ENCODE measurements at places on chromosomes 13 and 19.
A peak's percentile ranks its signal among the peaks of the same experiment; 100 is the strongest.

GRCh38 chr13:73000027-73000674 lies 58.7 kb upstream of the KLF5 start:
- no peak for DNase-seq
- H3K27me3 ChIP-seq = no peaks in the 10 kb centered on the region
- H3K4me3 ChIP-seq = no peak overlapping the region

DNA sequence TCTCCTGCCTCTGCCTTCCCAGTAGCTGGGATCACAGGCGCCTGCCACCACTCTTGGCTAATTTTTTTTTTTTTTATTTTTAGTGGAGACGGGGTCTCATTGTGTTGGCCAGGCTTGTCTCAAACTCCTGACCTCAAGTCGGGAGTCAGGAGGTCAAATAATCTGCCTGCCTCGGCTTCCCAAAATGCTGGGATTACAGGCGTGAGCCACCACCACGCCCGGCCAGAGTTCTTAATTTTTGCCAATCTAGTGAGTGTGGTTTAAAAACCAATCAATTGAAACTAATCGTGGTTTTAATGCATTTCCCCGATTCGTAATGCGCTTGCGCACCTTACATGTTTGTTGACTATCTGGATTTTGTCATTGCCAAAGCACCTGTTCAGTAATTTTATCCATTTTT lies 37.0 kb downstream of the SKA3 start:
- peak overlapping the region; percentile 94 for H3K27ac ChIP-seq
- no peak for DNase-seq
- H3K36me3 ChIP-seq = peaks cover 18% of the 10 kb centered on the region

- no peaks in the 10 kb centered on the region for H3K4me1 ChIP-seq
- no peak for DNase-seq
- H3K27ac ChIP-seq = no peak overlapping the region
- H3K4me3 ChIP-seq = no peak overlapping the region
- H3K27me3 ChIP-seq = peaks cover 9% of the 10 kb centered on the region
Observed at GRCh38 chr19:41626278-41626677, 596 bp downstream of the CEACAM4 start.

DNA sequence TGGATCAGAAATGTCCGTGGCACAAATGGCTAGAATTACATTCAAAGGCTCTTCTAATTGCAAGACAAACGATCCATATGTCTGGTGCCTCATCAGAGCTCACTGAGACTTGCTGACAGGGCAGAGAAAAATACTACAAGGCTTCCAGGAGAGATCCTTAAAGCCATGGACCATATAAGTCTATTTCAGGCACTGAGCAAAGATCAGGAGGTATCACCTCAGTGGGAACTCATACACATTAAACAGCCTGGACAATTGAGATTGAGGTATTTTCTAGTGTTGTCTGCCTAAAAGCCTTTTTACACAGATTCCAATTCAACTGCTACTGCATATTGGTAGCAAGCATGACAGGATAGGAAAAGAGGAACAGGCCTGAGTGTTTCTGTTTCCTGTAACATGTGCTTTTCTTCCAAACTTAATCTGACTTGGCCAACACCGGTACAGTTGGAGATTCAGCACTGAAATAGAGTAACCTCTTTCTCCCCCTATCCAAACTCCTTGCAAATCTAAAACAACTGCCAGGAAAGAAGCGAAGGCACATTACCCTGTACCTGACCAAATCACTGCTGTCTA lies 65.9 kb downstream of the SERP2 start:
- peaks cover 2% of the 10 kb centered on the region for H3K36me3 ChIP-seq
- no peak overlapping the region for H3K4me3 ChIP-seq
- DNase-seq = no peak
- H3K4me1 ChIP-seq = peaks cover 8% of the 10 kb centered on the region
- H3K27me3 ChIP-seq = no peaks in the 10 kb centered on the region
- no peak overlapping the region for H3K27ac ChIP-seq

DNA sequence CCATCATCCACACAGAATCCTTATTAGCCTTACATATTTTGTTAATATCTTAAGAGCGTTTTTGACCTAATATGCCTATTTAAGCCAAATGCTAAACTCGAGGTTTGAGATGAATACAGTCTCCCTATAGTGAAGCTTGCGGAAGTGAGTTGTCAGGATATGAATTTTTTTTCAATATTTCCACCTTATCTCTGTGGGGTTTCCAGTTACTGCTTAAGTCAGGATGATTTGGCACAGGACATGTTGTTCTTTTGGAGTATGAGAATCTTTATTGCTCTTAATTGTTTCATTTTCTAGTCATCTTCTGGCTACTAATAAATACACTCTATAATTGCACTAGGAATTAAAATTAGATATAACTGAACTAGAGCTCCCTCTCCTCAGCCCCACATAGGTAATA lies 44.2 kb upstream of the GPC6 start:
- H3K27me3 ChIP-seq = no peaks in the 10 kb centered on the region
- no peaks in the 10 kb centered on the region for H3K4me1 ChIP-seq
- H3K4me3 ChIP-seq = no peak overlapping the region
- H3K27ac ChIP-seq = no peak overlapping the region

DNA sequence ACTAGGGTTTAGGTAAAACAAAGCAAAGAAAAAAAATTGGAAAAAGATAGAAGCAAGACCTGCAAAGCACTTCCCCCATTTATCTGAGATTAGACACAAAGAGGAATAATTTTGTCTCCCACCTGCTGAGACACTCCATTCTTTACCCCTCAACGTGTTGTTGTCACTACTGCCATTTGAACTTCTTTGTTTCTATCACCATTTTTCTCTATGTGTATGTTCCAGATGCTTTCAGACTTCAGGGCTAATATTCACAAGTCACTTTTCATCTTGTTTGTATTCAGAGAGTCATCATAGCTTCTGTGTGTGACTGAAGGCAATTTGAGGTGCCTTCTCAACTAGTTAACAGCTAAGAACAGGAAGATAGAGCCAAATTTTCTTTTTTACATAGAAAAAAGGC lies 512.5 kb downstream of the TBC1D4 start:
- no peak overlapping the region for H3K27ac ChIP-seq
- H3K27me3 ChIP-seq = no peaks in the 10 kb centered on the region
- no peak for DNase-seq
- no peak overlapping the region for H3K4me3 ChIP-seq

DNA sequence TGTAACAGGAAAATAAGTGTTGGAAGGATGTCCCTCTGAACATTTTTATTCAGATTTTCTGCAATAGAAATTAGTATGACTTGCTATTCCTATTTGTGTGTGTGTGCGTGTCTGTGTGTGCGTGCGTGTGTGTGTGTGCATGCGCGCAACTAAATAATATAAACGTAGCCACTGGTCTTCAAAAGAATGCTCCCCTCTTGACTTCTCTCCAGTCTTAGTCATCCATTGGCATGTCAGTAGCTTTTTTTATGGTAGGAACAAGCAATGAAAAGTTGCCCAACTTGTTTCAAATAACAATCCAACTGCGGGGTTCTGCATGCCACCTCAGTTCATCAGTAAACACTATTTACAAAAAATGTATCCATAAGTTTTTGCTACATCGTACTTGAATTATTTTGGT lies 249.6 kb downstream of the GPC6 start:
- H3K27me3 ChIP-seq = no peaks in the 10 kb centered on the region
- DNase-seq = no peak
- no peaks in the 10 kb centered on the region for H3K36me3 ChIP-seq
- no peak overlapping the region for H3K4me3 ChIP-seq
- no peak overlapping the region for H3K27ac ChIP-seq

DNA sequence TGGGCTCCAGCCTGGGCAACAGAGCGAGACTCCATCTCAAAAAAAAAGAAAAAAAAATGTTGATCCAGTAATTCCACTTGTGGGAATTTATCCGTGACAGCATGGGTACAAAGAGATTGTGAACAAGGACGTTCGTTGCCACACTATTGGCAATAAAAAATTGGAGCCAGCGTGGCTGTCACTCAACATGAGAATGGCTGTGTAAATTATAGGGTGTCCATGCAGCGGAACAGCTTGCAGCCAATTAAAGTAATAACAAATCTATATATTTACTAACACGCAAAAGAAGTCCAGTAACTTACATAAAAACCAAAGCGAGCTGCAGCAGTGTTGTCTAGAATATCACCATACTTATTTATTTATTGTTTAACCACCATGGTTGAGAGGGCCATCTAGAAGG lies 19.3 kb downstream of the DPF1 start:
- no peak overlapping the region for H3K27ac ChIP-seq
- H3K4me3 ChIP-seq = no peak overlapping the region
- no peak for DNase-seq
- no peaks in the 10 kb centered on the region for H3K27me3 ChIP-seq
- H3K4me1 ChIP-seq = peaks cover 7% of the 10 kb centered on the region

DNA sequence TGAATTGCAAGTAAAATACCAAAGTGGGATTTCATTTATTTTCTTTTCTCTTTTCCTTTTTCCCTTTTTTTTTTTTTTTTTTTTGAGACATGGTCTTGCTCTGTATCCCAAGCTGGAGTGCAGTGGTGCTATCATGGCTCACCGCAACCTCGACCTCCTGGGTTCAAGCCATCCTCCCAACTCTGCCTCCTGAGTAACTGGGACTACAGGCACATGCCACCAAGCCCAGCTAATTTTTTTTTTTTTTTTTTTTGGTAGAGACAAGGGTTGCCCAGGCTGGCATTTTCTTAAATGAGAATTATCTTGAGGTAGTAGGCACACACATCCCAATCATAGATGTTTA lies 68.5 kb upstream of the GPR183 start:
- no peaks in the 10 kb centered on the region for H3K4me1 ChIP-seq
- H3K36me3 ChIP-seq = peaks cover 17% of the 10 kb centered on the region
- DNase-seq = no peak
- no peaks in the 10 kb centered on the region for H3K27me3 ChIP-seq

GRCh38 chr13:89602655-89603054 lies 1744.8 kb upstream of the MIR17HG start:
- DNase-seq = no peak
- H3K4me1 ChIP-seq = no peaks in the 10 kb centered on the region
- H3K27me3 ChIP-seq = no peaks in the 10 kb centered on the region
- no peaks in the 10 kb centered on the region for H3K36me3 ChIP-seq
